ENCODE measurements at places on chromosomes 16 and 17. TPM values are rescaled to one million over a fixed set of nuclear protein-coding genes. Genes with fewer than 3 reads are reported as not detected.

GRCh38 chr17:42796066-42796758 lies 2.3 kb downstream of the COA3 start:
- no peak overlapping the region for H3K27ac ChIP-seq
- H3K27me3 ChIP-seq = peaks cover 11% of the 10 kb centered on the region
- H3K4me1 ChIP-seq = peaks cover 3% of the 10 kb centered on the region
- no peak overlapping the region for H3K4me3 ChIP-seq

- no peak overlapping the region for H3K4me3 ChIP-seq
- H3K4me1 ChIP-seq = peaks cover 3% of the 10 kb centered on the region
- no peaks in the 10 kb centered on the region for H3K27me3 ChIP-seq
Observed at GRCh38 chr16:88437367-88437964, 15.6 kb upstream of the ZFPM1 start.

- H3K4me3 ChIP-seq = no peak overlapping the region
- no peak overlapping the region for H3K27ac ChIP-seq
- no peak for DNase-seq
- H3K36me3 ChIP-seq = no peaks in the 10 kb centered on the region
- H3K4me1 ChIP-seq = peaks cover 10% of the 10 kb centered on the region
Observed at GRCh38 chr17:78736526-78737079, 45.5 kb downstream of the CYTH1 start.

- peaks cover 7% of the 10 kb centered on the region for H3K4me1 ChIP-seq
- DNase-seq = no peak
- no peaks in the 10 kb centered on the region for H3K36me3 ChIP-seq
- no peaks in the 10 kb centered on the region for H3K27me3 ChIP-seq
- peak overlapping the region; percentile 79 for H3K4me3 ChIP-seq
Observed at GRCh38 chr17:73091770-73092522, 542 bp downstream of the SLC39A11 start.

RUNDC1 gene
- 11.9 TPM for total RNA-seq

- H3K4me3 ChIP-seq = no peak overlapping the region
- no peak overlapping the region for H3K27ac ChIP-seq
- H3K4me1 ChIP-seq = peaks cover 52% of the 10 kb centered on the region
- H3K36me3 ChIP-seq = no peaks in the 10 kb centered on the region
Observed at GRCh38 chr17:78266231-78266631, 34.8 kb downstream of the TMEM235 start.

- H3K4me3 ChIP-seq = no peak overlapping the region
- H3K4me1 ChIP-seq = no peaks in the 10 kb centered on the region
- no peaks in the 10 kb centered on the region for H3K36me3 ChIP-seq
- no peak overlapping the region for H3K27ac ChIP-seq
- H3K27me3 ChIP-seq = peaks cover 26% of the 10 kb centered on the region
- DNase-seq = no peak
Observed at GRCh38 chr17:46783031-46783593, 35.4 kb downstream of the WNT3 start.

G6PC3 gene
- 104 TPM for total RNA-seq

GRCh38 chr17:40859536-40859935 lies 7.5 kb downstream of the KRT12 start:
- H3K27ac ChIP-seq = no peak overlapping the region
- DNase-seq = no peak
- no peaks in the 10 kb centered on the region for H3K4me1 ChIP-seq
- no peak overlapping the region for H3K4me3 ChIP-seq
- no peaks in the 10 kb centered on the region for H3K36me3 ChIP-seq
- no peaks in the 10 kb centered on the region for H3K27me3 ChIP-seq

WFIKKN2 gene
- total RNA-seq = not detected

DNA sequence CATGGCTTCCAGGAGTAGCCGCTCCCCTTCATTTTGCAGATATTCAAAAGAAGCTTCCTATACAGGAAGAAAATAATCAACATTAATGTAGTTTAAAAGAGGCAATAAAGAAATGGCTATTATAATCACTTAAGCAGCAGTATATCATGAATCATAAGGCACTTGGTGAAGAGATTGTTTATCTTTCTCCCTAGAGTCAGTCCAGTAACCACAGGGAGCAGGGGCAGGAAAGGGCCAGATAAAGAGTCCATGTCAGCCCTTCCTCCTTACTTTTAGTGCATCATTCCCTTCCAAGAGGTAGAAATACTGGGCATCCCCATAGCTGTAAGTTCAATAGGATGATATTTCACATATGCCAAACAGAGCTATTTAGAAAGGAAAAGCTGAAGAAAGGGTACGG lies 184.6 kb upstream of the C17orf78 start:
- DNase-seq = no peak
- no peaks in the 10 kb centered on the region for H3K4me1 ChIP-seq
- peaks cover 10% of the 10 kb centered on the region for H3K36me3 ChIP-seq

- H3K27me3 ChIP-seq = peaks cover 68% of the 10 kb centered on the region
- H3K27ac ChIP-seq = no peak overlapping the region
- peaks cover 19% of the 10 kb centered on the region for H3K4me1 ChIP-seq
- peak; percentile 67 for DNase-seq
- peak overlapping the region; percentile 60 for H3K4me3 ChIP-seq
Observed at GRCh38 chr16:54284931-54285413, 1.6 kb downstream of the IRX3 start.

DNA sequence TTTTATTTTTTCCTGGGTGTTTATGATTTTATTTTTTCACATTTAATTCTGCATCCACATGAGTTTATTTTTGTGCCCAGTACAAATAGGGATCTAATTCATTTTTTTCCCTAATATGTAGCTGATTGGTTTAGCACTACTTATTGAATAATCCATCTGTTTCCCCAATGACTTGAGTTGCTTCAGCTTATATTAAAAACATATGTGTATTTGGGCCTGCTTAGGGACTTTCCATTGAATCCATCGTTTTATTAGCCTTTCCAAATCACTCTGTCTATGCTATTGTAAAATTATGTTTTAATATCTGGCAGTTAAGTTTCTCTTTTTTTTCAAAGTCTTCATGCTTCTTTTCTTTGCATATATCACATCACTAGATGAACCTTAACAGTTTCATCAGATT lies 42.2 kb downstream of the WWP2 start:
- peaks cover 7% of the 10 kb centered on the region for H3K36me3 ChIP-seq
- no peak overlapping the region for H3K27ac ChIP-seq
- H3K4me3 ChIP-seq = no peak overlapping the region

KRT33B gene
- total RNA-seq = not detected

GRCh38 chr16:14458576-14458975 lies 171.5 kb downstream of the PARN start:
- no peak overlapping the region for H3K4me3 ChIP-seq
- no peak overlapping the region for H3K27ac ChIP-seq
- no peaks in the 10 kb centered on the region for H3K4me1 ChIP-seq
- peak; percentile 66 for DNase-seq
- H3K27me3 ChIP-seq = no peaks in the 10 kb centered on the region

- no peak overlapping the region for H3K4me3 ChIP-seq
- no peaks in the 10 kb centered on the region for H3K27me3 ChIP-seq
- H3K4me1 ChIP-seq = no peaks in the 10 kb centered on the region
- peaks cover 23% of the 10 kb centered on the region for H3K36me3 ChIP-seq
- H3K27ac ChIP-seq = no peak overlapping the region
Observed at GRCh38 chr17:58097384-58098088, 14.3 kb downstream of the DYNLL2 start.

GRCh38 chr17:7580604-7581575 lies 1.5 kb downstream of the CD68 start:
- peaks cover 32% of the 10 kb centered on the region for H3K36me3 ChIP-seq
- H3K27ac ChIP-seq = no peak overlapping the region
- H3K27me3 ChIP-seq = no peaks in the 10 kb centered on the region
- H3K4me1 ChIP-seq = peaks cover 1% of the 10 kb centered on the region

DNA sequence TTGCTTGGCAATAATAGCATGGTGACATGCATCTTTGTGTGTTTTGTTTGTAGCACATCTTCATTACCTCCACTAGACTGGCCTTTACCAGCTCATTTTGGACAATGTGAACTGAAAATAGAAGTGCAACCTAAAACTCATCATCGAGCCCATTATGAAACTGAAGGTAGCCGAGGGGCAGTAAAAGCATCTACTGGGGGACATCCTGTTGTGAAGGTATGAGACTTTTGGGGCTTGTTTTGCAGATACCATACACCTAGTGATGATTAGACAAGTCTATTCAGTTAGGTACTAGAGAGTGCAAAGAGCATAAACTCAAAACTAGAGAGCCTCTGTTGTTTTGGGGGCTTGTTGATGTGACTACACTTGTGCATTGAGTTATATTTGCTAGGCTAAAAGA lies 41.2 kb downstream of the NFATC3 start:
- no peak overlapping the region for H3K4me3 ChIP-seq
- no peaks in the 10 kb centered on the region for H3K36me3 ChIP-seq
- H3K4me1 ChIP-seq = no peaks in the 10 kb centered on the region

CTRB2 gene
- total RNA-seq = not detected

HOXB3 gene
- not detected for total RNA-seq

GRCh38 chr16:24935336-24935735 lies 79.8 kb downstream of the ARHGAP17 start:
- H3K4me1 ChIP-seq = no peaks in the 10 kb centered on the region
- no peak for DNase-seq
- no peak overlapping the region for H3K27ac ChIP-seq
- no peaks in the 10 kb centered on the region for H3K27me3 ChIP-seq
- no peak overlapping the region for H3K4me3 ChIP-seq
- H3K36me3 ChIP-seq = peaks cover 41% of the 10 kb centered on the region

BCAR1 gene
- total RNA-seq = 103 TPM

- H3K4me1 ChIP-seq = peaks cover 4% of the 10 kb centered on the region
- peaks cover 49% of the 10 kb centered on the region for H3K27me3 ChIP-seq
- no peak for DNase-seq
- H3K4me3 ChIP-seq = no peak overlapping the region
Observed at GRCh38 chr16:75921281-75921680, 195.0 kb upstream of the CPHXL start.

- no peak for DNase-seq
- H3K36me3 ChIP-seq = no peaks in the 10 kb centered on the region
- H3K4me1 ChIP-seq = no peaks in the 10 kb centered on the region
- no peak overlapping the region for H3K4me3 ChIP-seq
- no peak overlapping the region for H3K27ac ChIP-seq
Observed at GRCh38 chr17:27551701-27552248, 79.2 kb upstream of the LGALS9 start.

- no peaks in the 10 kb centered on the region for H3K36me3 ChIP-seq
- no peak overlapping the region for H3K4me3 ChIP-seq
- H3K27me3 ChIP-seq = peaks cover 10% of the 10 kb centered on the region
- DNase-seq = no peak
Observed at GRCh38 chr17:38687286-38687685, 12.5 kb upstream of the EPOP start.

ABCC12 gene
- total RNA-seq = not detected

LGALS3BP gene
- total RNA-seq = 56.1 TPM

DNA sequence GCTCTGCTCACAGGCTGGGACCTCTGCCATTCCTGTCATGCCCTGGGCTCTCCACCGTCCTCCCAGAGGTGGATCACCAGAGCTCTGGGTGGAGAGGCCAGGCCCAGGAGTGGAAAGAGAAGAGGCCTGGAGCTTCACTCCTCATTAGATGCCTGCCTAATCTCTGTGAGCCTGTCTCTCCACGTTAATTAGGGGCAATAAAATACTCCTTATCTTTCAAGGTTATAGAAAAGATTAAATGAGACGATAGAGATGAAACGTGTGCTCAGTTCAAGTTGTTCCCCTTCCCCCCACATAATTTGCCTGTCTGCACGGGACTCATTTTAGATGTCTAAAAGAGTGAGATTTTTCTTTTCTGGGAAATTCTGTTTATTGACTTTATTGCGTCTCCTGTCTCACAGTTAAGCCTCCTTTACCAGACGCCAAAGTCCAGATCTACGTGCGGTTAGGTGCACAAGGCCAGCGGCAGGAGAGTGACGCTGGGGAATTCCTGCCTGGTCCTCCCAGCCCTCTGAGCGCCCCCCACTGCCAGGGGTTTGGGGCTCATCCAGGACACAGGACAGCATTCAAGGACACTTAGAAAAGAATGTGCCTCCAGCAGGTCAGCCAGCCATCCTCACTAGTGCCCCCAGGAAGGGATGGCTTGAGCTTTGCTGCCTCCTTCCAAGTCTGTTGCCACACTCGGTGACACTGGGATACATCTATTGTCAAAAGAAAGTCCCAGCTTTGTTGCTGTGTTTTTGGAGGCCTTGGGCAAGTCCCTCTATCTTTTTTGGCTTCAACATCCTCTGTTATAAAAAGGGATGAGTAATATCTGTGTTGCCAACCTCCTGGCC lies 42.3 kb downstream of the TBX4 start:
- DNase-seq = no peak
- no peak overlapping the region for H3K4me3 ChIP-seq
- peaks cover 3% of the 10 kb centered on the region for H3K4me1 ChIP-seq
- no peaks in the 10 kb centered on the region for H3K36me3 ChIP-seq
- no peaks in the 10 kb centered on the region for H3K27me3 ChIP-seq

- DNase-seq = no peak
- H3K27me3 ChIP-seq = no peaks in the 10 kb centered on the region
- no peak overlapping the region for H3K27ac ChIP-seq
- H3K4me3 ChIP-seq = no peak overlapping the region
Observed at GRCh38 chr16:89553733-89554132, 6.7 kb upstream of the RPL13 start.

TMEM204 gene
- not detected for total RNA-seq

SLC38A8 gene
- total RNA-seq = not detected

RRAD gene
- total RNA-seq = not detected

TBKBP1 gene
- 15.1 TPM for total RNA-seq

DNA sequence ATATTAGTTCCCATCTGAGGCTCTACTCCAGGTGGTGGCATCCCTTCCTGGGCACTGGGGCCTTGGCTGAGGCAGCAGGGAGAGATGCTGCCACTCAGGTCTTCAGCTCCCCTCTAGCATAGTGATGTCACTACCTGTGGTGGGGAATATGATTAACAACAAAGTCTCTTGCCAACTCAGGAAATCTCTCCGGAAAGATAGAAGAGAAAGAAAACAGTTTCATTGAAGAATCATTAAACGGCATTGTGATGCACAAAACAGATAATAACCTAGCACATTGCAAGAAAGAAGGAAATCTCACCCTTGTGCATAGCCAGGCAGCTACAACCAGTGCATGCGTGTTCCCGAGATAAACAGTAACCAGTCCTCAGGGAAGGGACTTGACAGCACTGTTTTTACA lies 12.2 kb upstream of the ZNF267 start:
- H3K36me3 ChIP-seq = no peaks in the 10 kb centered on the region
- H3K4me1 ChIP-seq = no peaks in the 10 kb centered on the region

TAF15 gene
- total RNA-seq = 323 TPM

CHD9NB gene
- 4.5 TPM for total RNA-seq

GRCh38 chr16:85566561-85567100 lies 46.5 kb upstream of the GSE1 start:
- H3K27ac ChIP-seq = no peak overlapping the region
- H3K4me1 ChIP-seq = peaks cover 26% of the 10 kb centered on the region
- DNase-seq = peak; percentile 69
- H3K36me3 ChIP-seq = no peaks in the 10 kb centered on the region

CRISPLD2 gene
- 6.4 TPM for total RNA-seq

GRCh38 chr16:24589997-24590396 lies 50.6 kb downstream of the RBBP6 start:
- H3K4me1 ChIP-seq = no peaks in the 10 kb centered on the region
- no peak overlapping the region for H3K4me3 ChIP-seq
- H3K27ac ChIP-seq = no peak overlapping the region
- DNase-seq = no peak
